Activated CD8-positive, alpha-beta memory T cell treated with anti-CD3 and anti-CD28 coated beads for 1 hour (primary cell): ENCODE measurements at places on chromosomes 3 and 15.

- DNase-seq: no peak
Measured at GRCh38 chr3:189900578-189900977, 220.1 kb downstream of the P3H2 start.

DNA sequence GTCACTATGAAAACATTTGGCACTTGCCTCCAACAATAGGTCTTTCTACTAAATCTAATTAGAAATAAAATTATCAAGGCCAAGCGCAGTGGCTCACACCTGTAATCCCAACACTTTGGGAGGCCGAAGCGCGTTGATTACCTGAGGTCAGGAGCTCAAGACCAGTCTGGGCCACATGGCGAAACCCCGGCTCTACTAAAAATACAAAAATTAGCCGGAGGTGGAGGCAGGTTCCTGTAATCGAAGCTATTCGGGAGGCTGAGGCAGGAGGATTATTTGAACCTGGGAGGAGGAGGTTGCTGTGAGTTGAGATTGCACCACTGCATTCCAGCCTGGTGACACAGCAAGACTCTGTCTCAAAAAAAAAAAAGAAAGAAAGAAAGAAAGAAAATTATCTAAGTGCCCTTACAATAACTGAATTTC, 1.6 kb upstream of the PLD1 start:
- no peak for DNase-seq

DNA sequence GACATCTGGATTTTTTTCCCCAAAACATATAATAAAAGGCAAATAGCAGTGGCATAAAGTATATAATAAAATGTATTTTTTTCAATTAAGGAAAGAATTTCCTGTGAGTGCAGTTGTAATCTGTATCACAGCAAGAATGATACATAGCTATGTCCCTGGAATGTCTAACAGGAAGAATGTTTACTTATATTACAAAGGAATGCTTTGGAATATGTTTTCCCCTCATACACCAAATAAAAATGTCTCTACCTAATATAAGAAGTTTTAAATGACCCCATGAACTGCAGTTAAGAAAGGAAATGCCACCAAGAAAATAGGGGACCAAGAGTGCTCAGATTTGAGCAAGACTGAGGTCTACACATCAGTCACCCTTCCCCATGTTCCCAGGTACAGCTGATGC, 38.0 kb upstream of the ATP11B start:
- DNase-seq: no peak

DNA sequence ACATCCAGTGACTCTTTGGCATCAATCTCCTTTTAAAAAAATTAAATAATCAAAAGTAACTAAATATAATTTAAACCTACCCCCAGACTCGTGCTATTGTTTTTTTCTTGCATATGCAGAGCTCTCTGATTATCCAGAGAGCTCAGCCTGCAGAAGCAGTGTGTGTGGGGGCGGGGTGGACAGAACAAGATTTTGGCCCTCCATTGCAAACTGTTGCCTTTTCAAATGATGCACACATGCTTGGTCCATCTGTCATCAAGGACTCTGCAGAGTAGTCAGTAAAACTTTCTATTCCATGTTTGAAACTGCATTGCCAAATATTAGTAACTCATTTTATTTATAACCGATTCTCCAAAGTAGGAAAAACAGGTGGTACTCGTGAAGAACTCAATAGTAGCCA, 28.6 kb upstream of the STXBP5L start:
- no peak for DNase-seq

DNA sequence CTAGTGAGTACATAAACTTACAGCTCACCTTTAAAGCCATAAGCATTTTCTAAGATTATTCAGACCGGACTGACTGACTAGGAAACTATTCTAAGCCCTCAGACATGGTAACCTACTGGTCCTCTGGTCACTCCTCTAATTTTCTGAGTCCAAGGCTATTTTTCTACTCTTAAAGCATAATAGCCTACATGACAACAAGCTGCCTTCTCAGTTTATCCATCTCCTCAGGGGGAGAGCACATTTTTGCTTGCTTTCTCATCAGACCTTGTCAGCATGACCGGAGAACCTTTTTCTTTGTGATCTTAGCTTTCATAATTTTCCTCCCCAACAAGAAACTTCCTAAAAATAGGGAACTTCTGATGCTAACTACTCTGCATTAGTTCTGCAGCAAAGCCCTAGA, 38.4 kb downstream of the UBP1 start:
- DNase-seq: no peak

GRCh38 chr3:5750091-5750490, 562.6 kb downstream of the EDEM1 start:
- DNase-seq: no peak

- DNase-seq: no peak
Measured at GRCh38 chr15:39304201-39304841, 276.6 kb upstream of the THBS1 start.

DNA sequence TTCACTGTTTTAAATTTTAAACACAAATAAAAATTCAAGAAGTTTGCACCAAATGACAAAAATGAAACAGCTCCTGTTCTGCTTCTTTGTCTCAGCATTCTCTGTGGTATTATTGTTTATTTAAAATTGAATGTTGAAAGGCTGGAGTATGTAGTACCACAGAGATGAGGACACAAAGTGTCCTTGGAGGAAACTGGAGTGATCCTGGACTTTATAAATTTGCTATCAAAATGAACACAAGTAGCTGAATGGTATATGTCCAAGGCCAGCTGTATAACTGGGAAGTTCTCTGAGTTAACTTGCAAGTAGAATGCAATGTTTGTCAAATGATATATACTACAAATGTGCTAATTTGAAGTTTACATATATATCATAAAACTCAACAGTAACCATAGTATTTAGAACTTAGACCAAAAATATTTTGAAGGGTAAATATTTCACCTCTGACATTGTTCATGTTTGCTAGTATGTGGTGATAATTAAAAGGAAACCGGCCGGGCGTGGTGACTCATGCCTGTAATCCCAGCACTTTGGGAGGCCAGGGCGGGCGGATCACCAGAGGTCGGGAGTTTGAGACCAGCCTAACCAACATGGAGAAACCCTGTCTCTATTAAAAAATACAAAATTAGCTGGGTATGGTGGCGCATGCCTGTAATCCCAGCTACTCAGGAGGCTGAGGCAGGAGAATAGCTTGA, 12.3 kb downstream of the BTLA start:
- no peak for DNase-seq

DNA sequence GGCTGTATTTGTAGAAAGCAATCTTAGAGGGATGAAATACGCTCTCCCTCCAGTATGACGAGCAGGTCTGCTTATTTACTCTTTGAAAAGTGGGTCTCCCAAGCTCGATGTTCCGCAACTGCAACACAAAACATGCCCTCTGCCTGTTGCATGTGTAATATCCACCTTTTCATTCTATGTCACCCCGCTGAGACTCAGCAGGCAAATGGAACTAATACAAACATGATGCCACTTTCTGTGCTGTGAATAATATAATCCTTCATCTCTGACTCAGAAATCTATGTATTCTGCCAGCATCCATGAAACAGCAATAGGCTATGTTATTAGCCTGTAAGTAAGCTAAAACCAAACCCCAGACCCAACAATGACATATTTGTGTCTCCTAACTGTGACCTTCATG, 200.8 kb upstream of the TMCO5A start:
- DNase-seq: no peak

DNA sequence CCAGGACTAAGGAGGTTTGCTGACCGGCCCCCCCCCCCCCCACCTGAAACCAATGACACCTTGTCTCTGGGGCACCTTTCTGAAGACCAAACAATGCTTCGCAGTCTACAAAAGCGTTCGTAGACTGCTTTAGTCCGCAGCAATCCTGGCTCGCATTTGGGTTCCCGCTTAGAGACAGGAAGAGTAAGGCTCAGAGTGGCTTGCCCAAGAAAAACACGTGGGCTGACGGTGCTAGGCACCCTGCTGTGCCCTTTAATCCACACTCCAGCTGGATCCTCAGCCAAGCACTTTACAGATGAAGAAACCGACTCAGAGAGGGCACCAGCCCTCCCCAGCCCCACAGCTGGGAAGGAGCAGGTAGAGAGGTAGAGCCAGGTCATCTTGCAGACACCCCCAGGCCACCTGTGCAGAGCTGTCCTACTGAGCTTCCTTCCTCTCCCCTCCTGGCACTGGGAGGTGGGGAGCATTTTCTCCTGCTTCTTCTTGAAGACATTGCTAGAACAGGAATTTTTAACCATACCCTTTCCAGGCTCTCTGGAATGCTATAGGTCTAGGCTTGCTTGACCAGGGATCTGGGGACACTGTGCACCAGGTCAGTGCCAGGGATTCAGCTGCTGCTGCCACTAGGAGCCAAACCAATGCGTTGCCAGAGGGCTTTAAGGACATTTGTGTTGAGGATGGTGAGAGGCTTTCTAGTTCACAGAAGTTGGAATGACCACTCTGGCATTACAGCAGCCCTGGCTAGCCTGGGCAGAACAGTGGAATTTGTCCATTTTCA, 1.0 kb upstream of the KLF15 start:
- no peak for DNase-seq

- no peak for DNase-seq
Measured at GRCh38 chr15:37105889-37106288, 5.5 kb upstream of the MEIS2 start.

DNA sequence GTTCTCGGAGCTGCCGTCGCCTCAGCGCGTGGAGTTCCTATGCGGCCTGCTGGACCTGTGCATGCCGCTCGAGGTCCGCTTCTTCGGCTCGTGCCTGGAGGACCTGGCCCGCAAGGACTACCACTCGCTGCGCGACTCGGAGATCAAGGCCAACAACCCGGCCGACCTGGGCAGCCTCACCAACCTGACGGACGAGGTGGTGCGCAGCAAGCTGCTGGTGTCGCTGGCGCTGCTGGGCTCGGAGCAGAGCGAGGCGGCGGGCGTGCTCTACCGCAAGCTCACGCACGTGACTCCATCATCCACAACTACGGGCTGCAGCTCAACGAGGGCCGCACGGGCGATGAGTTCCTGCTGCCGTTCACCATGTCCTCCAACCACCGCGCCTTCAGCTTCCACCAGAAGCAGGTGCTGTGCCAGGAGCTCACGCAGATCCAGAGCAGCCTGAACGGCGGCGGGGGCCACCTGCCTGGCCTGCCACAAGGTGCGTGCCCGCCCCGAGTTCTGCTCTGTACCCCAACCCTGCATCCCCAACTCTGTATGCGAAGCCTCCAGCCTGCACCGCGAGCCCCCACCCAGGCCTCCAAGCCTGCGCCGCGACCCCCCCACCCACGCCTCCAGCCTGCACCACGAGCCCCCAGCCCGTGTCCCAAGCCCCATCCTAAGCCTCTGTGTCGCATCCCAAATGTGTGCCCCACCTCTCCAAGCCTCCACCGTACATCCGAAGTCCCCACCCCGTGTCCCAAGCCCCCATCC, 178.2 kb downstream of the OR4M2 start:
- DNase-seq: no peak

DNA sequence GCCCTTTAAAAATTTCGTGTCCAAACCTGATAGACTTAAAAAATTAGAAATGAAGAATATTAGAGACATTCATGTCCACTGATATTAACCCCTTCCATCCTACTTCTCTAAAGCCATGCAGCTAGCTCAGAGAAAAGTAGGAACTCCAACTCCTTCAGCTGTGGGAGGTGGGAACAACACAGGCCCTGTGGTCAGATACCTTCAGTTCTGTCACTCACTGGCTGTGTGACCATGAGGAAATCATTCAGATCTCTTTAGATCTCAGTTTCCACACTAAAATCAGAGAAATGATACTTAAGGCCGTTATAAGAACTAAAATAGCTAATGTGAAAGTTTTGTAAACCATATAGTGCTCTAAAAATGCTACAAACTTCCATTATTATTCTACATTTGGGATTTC, 209.8 kb downstream of the TNIK start:
- no peak for DNase-seq

GRCh38 chr3:139695426-139696313, 17.9 kb upstream of the NMNAT3 start:
- no peak for DNase-seq

DNA sequence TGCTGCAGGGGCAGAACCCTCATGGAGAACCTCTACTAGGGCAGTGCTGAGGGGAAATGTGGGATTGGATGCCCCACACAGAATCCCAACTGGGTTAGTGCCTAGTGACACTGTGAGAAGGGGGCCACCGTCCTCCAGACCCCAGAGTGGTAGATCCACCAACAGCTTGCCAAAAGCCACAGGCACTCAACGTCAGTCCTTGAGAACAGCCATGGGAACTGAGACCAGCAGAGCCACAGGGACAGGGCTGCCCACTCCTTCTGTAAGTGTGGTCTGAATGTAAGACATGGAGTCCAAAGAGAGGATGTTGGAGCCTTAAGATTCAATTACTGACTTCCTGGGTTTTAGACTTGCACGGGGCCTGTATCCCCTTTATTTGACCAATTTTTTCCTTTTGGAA, 1451.5 kb downstream of the SI start:
- no peak for DNase-seq

- DNase-seq: no peak
Measured at GRCh38 chr3:143063018-143063417, 56.6 kb upstream of the CHST2 start.

DNA sequence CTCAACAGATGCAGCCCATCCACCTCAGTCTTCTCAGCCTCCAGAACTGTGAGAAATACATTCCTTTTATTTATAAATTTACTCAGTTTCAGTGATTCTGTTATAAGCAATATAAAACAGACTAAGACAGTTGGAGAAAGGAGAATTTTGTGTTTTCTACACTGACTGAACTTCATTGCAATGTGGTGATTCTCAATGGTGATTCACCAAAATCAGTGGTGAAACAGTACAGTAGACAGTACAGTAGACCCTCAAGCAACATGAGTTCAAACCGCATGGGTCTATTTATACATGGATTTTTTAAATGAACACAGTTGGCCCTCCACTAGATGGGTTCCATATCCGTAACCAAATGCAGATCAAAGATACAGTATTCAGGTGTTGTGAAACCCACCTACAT, 403.1 kb upstream of the TGFBR2 start:
- no peak for DNase-seq

DNA sequence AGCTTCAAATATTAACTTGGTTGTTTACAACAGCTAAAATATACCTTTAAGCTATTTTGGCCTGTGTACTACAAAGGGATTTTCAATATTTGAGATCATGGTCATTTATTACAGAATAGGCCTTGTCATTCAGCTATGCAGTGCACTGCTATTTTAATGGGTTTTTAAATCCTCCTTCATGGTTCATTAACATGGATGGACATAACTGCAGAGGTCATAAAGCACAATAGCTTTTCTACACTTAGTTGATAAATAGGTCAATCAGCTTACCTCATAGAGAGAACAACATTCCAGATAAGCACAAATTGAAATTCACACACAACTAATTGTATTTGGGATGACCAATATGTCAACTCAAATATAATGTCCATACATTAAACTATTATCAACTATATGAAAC, 403.7 kb downstream of the CNTN3 start:
- no peak for DNase-seq

GRCh38 chr3:29771602-29772001, 490.7 kb downstream of the RBMS3 start:
- no peak for DNase-seq

- DNase-seq: no peak
Measured at GRCh38 chr3:31958701-31959152, 22.3 kb downstream of the OSBPL10 start.
